NCI-H1694 (cell line): ENCODE measurements at places on chromosomes 2 and 18.

- no peak for DNase-seq
These were observed 218.1 kb upstream of the TNP1 start for GRCh38 chr2:217077831-217078407.

- no peak for DNase-seq
These were observed 28.2 kb downstream of the GULP1 start for GRCh38 chr2:188319838-188320237.

DNA sequence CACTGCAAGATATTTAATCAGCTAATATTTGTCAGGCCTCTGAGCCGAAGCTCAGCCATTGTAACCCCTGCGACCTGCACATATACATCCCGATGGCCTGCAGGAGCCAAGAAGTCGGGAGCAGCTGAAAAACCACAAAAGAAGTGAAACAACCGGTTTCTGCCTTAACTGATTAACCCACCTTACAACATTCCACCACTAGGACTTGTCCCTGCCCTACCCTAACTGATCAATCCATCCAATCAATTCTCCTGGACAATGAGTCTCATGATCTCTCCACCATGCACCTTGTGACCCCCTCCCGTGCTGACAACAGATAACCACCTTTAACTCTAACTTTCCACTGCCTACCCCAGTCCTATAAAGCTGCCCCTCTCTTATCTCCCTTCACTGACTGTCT, 945.4 kb upstream of the GYPC start:
- DNase-seq = no peak

- DNase-seq = peak; percentile 76
These were observed 39.9 kb downstream of the TMEM247 start for GRCh38 chr2:46519265-46519664.
